ENCODE measurements at places on chromosomes 5 and 9. TPM values are rescaled to one million over a fixed set of nuclear protein-coding genes. Genes with fewer than 3 reads are reported as not detected.

Gene STPG3
- not detected for total RNA-seq

Gene BTNL9
- total RNA-seq: 1.0 TPM

Gene DIPK1B
- total RNA-seq: 9.4 TPM

Gene CSF1R
- total RNA-seq: 0.28 TPM

Gene FAM169A
- 7.7 TPM for total RNA-seq

Gene CBY3
- not detected for total RNA-seq
